ENCODE measurements at places on chromosomes 2 and 18.
A peak's percentile ranks its signal among the peaks of the same experiment; 100 is the strongest.

GRCh38 chr2:221309892-221310583 lies 262.1 kb downstream of the EPHA4 start:
- DNase-seq: no peak

DNA sequence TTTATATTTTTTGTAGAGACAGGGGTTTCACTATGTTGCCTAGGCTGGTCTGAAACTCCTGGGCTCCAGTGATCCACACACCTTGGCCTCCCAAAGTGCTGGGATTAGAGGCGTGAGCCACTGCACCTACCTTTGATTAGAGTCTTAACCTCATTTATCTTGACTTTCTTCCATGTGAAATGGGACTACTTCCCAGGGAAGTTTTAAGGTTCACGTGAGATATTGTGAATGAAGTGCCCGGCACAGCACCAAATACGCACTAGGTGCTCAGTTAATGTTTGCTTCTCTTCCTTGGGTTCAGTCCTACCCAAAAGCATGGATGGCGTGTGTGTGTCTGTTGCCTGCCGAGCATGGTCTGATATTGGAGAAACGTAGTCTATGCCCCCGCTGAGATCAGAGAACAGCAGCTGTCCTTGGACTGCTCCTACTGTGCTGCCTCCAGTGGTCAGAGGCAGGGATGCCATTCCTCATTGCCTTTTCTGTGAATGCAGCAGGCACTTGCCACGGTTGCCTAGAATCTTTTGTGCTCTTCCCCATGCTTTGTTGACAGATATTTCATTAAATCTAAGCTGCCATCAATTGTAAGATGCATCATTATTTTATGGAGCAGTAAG lies 12.3 kb upstream of the TFCP2L1 start:
- DNase-seq: peak; percentile 5

DNA sequence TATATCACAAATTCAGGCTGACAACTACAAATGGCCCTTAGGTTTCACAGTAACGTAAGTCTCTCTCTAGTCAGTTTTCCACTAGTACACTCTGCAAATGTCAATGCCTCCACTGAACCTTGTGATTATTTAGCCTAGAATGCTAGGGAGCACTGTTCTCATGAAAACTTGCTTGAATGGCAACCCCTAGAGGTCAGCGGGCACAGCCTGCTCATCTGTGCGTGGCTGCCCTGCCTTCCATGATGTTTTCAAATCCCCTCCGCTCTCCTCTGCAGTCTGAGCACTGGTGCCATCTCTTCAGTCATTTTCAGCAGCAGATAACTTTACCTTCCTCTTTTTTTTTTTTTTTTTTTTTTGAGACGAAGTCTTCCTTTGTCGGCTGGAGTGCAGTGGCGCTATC lies 84.1 kb upstream of the GULP1 start:
- DNase-seq: no peak

GRCh38 chr2:196274387-196274809 lies 103.0 kb upstream of the STK17B start:
- DNase-seq: peak; percentile 81

GRCh38 chr2:203360833-203361430 lies 32.7 kb downstream of the ABI2 start:
- no peak for DNase-seq

DNA sequence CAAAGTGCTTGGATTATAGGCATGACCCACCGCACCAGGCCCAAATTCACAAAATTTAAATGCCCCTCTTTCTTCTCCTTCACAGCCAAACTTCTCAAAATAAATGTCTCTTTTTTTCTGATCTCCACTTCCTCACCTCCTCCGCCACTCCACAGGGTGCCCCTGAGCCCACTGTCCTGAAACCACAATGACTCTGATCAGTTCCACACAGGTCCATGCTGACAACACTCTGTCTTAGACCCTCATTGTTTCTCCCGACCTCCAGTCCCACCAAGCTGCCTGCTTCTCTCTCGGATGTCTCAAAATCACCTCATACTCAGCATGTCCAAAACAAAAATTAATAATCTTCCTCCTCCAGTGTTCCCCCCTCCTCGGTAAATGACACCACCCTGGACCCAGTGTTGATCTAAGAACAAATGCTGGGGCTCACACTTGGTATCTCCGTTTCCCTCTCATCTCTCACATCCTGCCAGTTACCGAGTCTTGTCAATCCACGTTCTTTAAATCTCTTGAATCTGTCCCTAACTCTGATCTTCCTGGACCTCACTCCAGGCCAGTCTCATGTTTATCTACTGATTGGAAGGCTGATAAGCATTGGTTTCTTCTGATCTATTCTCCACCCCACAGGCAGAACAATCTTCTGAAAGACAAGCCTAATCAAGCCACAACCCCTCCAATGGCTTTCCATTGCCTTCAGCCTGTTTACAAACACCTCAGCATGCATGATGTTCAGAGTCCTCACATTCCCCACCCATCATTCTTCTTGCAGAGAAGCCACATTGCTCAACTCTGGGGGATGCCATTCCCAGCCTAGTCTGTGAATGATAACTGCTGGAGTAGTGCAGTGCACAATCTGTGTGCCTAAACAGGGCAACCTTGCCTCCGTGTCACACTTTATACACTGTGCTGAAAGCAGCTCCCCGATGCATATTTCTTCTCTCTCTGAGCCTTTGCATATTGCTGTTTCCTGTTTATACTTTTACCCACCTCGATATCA lies 12.4 kb upstream of the ANKRD44 start:
- DNase-seq: no peak

GRCh38 chr2:30300456-30301221 lies 69.3 kb downstream of the LBH start:
- peak; percentile 93 for DNase-seq

- DNase-seq: no peak
Measured at GRCh38 chr18:58217052-58217451, 173.0 kb downstream of the NEDD4L start.

DNA sequence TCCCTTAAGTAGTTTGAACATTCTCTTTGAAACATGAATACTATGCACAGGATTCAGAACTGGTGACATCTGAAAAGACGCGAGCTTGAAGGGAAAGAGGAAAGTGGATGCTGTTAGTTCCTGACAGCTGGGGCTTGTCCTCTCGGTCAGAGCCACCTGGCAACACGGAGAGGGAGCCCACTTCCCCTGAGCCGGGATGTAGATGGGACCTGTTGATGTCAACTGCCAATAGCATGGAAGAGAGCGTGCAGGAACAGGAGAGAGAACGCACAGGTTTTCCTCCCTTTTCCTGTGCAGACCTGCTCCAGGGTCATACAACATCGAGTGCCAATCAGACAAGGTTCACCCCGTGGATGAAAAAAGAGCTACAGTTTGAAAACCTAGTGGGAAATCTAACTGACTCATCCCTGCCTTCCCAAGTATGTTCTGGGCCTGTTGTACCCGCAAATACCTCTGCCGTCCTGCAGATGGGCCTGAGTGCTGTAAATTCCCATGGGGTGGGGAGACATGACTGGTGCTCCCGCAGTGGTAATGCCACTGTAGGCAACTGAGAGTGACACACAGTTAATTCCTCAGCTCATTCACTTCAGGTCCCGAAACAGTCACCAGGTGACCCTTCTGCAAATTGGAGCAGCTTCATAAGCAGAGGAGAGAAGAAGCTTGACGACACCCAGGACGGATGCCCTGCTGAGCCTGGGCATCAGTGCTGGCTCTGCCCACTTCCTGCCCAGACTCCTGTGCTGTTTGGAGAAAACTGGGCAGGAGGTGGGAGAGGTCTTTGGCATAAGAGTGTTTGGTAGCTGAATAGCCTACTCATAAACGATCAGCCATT lies 13.9 kb upstream of the MBP start:
- DNase-seq: no peak

DNA sequence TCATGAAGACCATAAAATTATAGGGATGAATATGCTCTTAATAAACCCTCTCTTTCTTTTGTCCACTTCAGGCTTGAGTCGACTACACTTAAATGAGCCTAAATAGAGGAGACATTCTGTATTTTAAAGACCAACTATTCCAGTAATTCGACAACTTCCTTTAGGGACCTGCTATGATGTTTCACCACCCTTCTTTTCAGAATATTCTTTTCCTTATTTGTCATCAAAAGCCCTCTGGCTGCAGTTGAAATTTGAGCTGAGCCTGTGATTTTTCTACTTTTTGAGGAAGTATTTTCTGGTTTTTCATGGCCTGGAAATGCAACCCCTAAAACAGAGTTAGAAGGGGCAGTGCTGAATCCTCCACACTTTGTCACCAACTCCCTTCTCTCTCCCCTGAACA lies 287.0 kb downstream of the EPHA4 start:
- DNase-seq: peak; percentile 51

DNA sequence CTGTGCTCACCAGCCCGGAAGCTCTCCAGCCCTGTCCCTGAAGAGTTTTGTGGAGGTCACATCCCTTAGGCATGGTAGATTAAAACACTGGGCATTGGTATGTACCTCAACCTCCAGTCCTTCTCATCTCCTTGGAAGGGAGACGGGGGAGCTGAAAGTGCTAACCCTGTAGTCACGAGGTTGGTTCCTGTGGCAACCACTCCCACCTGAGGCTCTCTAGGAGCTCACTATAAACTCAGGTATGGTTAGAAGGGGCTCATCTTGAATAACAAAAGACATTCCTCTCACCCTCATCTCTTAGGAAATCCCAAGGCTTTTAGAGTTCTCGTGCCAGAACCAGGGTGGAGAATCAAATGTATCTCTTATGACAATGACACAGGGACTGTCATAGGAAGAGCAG lies 43.0 kb upstream of the MGAT4A start:
- DNase-seq: no peak

DNA sequence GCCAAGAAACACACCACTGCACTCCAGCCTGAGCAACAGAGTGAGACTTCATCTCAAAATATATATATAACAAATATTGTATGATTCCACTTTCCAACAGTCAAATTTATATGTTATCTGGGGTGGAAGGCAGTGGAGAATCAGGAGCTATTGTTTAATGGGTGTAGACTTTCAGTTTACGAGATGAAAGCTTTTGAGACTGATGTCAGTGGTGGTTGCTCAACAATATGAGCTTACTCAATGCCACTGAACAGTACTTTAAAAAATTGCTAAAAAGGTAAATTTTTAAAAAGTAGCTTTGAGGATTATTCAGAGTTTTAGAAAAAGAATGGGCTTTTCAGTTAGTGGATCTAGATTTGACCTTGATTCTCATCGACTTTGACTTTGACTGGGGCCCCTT lies 105.9 kb upstream of the ST6GAL2 start:
- no peak for DNase-seq

DNA sequence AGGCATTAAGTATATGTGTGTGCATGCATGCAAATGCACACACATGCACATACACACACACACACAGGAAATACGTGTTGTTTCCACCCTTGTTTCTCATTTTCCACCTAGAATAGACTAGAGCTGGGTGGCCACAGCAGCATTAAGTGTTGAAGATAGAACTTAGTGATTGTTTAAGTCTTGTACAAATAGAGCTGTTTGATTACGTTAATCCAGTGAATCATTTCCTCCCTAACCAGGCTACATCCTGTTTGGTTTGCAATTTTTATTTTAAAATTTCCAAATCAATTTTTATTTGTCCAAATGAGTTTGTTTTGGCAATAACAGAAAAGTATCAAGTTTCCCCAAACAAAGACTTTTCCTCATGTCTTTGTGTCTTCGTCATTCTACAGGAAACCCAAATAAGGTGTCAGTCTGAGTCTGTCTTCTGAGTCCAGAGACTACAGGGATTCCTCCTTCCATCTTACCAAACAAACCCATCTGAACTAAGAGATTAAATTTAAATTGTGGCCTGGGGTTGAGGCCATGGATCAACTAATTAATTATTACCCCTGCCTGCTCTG lies 74.6 kb upstream of the GALNT5 start:
- peak; percentile 56 for DNase-seq

DNA sequence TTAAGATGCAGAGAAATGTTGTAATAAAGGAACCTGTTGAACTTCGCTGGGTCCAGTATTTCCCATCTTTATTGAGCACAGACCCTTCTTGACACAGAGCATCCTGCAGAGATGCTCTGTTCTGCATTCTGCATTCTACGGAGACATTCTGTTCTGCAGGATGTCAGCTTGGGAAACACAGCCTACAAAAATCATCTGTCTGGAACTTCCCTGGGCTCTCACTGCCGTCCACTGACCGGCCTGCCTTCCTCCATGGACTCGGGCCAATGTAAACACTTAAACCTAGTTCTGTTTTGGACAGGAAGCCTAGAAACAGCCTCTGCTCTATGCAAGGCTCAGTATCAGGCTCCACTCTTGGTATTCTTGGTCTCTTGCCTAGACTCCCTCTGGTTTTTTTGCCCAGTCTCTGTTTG lies 90.0 kb upstream of the PPP1CB start:
- peak; percentile 74 for DNase-seq

DNA sequence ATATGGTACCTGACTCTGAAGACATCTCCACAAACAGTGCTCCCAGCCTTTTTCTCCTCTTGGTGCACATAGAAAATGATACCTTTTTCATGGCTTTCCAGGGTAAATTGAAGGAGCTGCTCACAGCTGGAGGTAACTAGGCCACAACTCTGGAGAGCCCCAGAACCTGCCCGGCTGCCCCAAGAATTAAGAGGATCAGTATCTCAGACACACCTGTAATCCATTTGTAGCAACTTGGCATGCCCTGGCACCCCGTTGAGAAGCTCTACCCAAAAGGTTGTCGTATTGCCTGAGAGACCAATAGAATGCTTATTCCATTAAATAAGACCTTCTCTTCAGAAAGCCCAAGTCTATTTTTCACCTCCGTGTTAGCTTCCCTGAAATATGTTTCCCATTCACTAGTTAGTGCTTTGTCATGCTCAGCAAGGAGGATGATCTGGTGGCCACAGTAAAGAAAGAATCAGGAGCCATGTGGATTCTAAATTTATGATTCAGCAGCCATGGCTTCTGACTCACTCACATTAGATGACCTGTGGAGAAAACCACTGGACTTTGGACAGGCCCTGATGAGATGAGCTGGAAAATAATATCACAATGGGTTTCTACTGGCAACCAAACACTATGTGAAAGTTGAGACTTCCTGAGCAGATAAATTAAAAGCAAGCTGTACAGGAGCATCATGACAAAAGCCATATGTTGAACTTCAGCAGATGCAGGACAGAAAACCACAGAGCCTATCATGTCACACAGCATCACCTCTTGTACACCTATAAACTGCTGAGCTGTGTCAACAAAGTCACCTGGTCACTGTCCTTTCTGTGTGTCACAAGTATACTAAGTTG lies 253.3 kb upstream of the OSR1 start:
- peak; percentile 98 for DNase-seq

- no peak for DNase-seq
Measured at GRCh38 chr2:35530615-35531135, 824.9 kb upstream of the CRIM1 start.

DNA sequence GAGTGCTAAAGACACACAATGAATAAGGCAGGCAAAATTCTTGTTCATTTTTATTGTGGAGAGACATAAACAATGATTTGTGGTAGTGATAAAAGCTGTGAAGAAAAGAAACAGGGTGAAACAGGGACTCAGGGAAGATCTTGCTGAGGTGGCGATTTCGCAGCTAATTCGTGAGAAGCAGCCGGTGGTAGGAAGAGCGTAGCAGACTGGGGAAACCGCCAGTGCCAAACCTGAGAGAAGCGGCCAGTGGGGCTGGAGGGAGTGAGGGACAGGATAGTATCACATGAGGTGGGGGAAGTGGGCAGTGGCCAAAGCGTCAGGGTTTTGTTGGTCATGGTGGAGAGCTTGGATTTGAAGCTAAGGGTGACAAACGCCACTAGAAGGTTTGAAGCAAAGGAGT lies 42.3 kb downstream of the TMEM178A start:
- DNase-seq: no peak

- peak; percentile 31 for DNase-seq
Measured at GRCh38 chr2:185583058-185583816, 155.4 kb upstream of the FSIP2 start.

- DNase-seq: no peak
Measured at GRCh38 chr2:201520201-201520600, 68.7 kb downstream of the STRADB start.

GRCh38 chr2:48444404-48444803 lies 85.5 kb upstream of the STON1 start:
- no peak for DNase-seq

Measured in fibroblast of upper back skin (primary cell).